ENCODE measurements at places on chromosomes 5 and 9.
A peak's percentile ranks its signal among the peaks of the same experiment; 100 is the strongest.

DNA sequence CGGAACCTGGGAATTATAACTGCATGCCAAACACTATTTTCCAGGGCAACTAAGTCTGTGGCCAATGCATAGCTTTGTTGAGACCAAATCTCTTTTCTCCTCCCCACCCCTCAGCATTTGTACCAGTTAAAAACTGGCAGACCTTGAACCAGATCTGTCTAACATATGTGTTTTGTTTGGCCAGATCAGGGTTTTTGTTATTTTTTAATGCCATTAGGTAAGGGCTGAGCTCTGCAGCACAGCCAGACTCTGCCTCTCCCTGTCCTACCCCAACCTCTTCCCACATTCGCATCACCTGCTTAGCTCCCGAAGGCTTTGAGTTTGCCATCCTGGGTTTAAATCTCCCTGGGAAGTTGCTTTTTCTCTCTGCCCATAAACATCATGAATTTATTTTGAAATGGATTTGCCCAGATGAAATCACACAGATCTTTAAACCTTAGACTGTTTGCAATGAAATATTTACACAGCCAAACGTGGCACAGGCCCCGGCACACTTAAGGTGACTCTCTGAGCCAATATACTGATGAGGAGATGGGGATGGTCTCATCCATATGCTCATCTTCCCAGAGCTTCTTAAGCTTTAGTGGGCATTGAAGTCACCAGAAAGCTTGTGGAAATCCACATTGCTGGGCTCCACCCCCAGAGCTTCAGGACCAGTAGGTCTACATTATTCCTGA lies 54.0 kb upstream of the ALDH1B1 start:
- DNase-seq, result no peak

- DNase-seq, result no peak
Measured at GRCh38 chr9:137149942-137150616, 11.1 kb downstream of the GRIN1 start.

GRCh38 chr5:157109744-157110143 lies 900 bp upstream of the HAVCR2 start:
- DNase-seq, result no peak

GRCh38 chr5:169811680-169812079 lies 168.6 kb downstream of the INSYN2B start:
- DNase-seq, result no peak

DNA sequence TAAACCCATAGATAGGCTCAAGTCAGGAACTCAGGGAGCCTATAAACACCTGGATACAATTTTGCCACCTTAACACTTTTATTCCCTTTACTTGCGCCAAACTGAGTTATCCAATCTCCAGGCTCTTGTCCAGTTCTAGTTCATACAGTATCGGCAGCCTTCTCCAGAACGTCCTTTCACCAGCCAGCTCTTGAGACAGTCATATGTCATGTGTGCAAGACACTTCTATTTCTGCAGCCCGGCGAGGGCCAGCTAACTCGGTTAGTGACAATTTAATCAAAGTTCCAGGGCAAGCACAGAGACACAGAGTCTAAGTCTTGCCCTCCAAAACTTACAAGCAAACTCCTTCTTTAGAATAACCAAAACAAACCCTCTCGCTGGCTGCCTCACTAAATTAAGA lies 12.9 kb downstream of the ABCA1 start:
- no peak for DNase-seq

DNA sequence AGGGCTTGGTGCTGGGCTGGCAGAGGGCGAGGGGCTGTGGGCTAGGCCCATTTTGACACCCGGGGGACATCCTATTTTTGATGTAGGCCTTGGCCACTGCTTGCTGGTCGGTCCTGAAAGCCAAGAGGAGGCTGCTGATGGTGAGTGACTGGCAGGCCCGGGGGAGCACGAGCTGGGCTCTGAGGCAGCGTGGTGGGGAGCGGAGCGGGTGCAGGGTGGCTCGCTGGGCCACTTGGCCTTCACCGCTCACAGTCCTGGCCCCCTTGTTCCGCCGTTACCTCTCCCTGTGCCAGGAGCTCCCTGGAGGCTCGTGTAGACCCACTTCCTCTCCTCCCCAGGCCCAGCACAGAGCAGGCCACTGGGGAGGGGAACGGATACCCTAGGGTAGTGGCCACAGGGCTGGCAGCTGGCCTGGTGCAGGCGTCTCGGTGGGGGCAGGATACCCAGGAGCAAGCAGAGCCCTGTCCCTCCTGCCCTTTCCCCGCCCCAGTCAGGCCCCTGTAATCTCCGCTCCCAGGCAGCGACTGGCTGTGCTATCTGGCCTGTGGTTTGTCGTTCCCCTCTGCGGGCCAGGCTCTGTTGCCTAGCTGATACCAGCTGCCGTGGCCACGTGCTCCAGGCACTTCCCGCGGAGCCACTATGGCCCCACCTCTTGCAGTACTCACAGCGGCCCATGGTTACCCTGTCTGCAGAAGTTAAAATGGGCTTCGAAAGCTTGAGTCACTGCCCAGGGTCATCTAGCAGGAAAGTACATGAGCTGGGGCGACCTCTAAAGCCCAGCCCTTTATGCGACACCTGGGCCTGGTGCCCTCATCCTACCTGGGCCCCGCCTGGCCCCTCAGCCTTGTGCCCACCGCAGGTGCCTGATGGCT lies 11.7 kb upstream of the DOLPP1 start:
- no peak for DNase-seq

DNA sequence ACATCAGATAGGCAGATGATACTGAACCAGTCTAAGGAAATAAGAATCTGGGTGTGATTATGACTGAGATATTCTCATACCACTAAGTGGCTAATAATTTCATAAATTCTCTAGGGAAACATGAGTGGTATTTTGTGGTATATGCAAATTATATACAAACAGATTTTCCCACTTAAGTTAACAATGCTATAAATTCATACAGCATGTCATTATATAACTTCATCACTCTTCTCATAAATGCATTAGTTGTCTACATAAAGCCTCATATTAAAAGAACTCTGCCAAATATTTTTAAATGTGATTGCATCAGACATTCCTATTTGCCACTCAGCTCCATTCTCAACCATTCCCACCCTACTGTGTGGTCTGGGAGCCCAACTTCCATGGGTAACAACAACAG lies 226.5 kb downstream of the TLE1 start:
- DNase-seq, result no peak

DNA sequence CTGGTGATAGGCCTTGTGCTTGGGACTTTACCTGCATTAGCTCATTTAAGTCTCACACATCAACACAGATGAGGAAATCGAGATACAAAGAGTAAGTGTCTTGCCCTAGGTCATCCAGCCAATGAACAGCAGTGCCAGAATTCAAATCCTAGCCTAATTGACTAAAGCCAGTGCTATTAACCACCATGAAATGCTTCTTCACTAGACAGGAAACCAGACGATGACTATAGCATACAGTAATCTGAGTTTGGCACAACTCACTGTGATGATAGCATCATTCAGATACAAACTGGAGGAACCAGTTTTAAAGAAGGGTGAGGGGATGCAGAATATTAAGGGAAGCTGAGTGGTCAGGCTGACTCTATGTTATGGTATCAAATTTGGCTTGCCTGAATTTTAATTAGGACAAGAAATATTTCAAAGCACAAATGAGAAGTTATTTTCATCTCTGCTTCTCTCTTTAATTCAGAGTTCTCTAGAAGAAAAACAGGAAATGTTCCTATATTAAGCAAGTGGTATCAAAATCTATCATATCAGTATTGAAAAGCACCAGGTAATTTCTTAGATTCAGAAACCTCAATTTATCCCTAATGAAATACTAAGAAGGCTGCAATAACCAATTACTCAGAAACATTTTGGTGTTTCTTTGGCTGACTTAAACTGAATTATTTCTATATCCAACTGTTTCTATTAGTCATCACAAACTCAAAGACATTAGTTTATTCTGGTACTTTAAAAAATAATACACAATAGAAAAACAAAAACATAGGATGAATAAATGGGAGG lies 147.0 kb upstream of the RASA1 start:
- DNase-seq, result peak; percentile 11

DNA sequence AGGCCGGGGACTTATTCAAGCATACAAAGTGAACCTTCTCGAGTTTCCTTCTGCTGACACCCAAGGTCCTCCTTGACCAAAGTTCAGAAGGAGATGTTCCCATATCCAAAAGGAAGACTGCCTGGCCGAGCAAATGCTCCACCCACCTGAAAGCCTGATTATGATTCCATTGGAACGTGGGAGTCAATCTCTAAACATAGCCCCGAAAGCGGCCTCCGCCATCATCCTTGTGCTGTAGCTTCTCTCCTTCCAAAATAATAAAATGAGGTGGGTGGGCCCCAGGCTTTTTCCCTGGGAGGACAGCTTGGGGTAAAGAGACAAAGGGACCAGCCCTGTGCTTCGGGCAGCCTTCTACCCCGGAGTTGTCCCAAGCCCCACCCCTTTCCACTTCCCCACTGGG lies 355.6 kb upstream of the SLC30A5 start:
- no peak for DNase-seq

DNA sequence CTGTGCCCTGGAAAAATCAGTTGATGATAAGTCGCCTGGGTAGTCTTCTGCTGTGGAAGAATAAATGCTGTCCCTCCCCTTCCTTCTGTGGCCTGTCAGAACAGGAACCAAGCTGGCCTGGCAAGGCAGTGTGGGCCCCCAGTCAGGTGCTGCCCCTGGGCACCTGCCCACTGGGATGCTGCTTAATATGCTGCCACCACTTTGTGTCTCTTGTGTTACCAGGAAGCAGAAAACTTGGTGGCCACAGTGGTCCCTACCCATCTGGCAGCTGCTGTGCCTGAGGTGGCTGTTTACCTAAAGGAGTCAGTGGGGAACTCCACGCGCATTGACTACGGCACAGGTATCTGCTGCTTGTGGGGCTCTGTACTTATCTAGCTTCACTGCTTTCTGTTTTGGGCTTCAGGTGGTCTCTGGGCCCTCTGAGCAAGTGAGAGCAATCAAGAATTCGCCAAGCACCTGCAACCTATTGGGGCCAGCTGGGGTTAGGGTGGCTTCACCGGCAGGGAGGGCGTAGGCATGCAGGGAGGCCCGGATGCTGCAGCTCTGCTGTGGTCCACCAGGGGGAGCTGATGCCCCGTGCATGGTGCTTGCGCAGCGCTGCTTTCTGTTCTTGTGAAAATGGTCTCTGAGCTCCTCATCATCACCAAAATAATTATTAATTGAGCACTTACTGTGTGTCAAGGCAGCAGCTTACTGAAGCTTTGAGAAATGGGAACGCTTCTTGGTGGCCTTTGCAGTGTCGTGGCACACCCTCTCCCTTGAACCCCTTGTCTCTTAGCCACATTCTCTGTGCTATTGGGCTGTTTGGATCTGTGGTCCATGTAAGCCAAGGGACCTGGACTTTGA lies 20.3 kb downstream of the PTPA start:
- DNase-seq, result peak; percentile 84

GRCh38 chr5:150561571-150562275 lies 53.8 kb downstream of the NDST1 start:
- no peak for DNase-seq

All from central memory CD8-positive, alpha-beta T cell (primary cell).